ENCODE measurements at places on chromosomes 1 and 21.

DNA sequence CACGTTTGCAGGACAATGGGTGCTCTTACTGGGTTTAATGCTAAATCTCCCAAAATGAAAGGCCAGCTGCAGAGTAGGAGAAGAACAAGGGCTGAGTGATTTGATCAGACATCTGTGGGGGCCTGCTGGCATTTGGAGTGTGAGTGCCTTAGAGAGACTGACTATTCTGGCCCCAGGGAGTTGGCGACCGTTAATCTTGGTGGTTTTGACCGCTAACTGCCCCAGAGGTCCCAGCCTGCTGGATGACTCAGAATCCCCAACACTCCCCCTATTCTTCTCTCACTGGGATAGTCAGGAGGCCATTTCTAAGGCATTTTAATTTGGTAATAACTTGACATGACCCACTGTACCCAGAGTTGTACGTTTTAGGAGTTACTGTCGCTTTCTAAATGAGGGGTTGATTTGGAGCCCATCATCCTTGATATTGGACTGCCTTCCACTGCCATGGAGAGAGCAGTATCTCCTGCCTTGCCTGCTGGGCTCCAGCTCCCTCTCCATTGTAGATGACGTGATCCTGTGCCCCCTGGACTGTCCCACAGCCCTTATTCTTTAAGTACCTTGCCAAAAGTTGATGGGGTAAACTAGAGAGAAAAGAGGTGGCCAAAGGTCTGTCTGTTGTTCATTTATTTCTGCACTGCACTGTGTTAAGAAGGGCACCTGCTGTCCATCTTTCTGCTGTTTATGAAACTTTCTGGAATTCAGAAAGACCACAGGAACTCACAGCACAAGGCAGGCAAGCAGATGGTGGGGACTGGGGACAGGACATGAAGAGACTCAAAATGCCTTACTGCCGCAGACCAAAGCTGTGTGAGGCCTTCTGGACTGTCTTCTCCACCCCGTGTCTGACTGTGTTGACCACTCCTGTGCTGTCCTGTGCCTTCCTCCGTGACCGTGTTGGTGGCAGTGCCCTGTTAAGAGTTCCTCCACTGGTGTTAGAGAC, 98.2 kb upstream of the ARTN start:
- peak; percentile 85 for DNase-seq

DNA sequence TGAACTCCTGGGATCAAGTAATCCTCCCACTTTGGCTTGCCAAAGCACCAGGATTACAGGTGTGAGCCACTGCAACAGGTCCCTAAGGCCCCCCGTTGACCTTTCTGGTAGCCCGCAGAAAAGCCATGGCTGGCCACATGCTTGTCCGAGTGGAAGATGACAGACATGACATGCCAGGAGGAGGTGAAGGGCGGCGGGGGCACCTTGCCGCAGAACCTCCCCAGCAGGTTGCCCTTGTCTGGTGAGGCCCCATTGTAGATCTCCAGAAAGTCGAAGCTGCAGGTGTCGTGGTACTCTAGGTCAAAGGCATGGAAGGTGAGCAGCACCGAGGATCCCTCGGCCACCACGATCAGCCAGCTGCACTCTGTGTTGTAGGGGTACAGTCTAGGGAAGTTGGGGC, 8.4 kb downstream of the CDCP2 start:
- no peak for DNase-seq

DNA sequence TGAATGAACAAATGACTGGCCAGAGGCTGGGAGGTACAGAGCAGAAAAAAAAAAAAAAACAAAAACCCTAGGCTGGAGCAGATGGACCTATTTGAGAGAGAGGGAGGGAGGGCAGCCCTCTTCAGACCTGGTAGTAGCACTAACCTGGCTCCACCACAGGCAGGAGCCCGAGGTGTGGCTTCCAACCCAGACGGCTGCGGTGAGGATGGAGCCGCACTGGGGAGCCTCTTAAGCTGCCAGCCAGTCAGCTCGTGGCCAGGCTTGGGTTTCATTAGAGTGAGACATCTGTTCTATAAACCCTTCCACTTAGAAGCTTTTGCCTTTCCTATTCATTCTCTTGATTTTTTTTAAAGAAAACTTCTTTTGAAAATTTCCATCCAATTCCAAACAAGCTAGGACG, 16.8 kb downstream of the LGR6 start:
- DNase-seq = peak; percentile 18

GRCh38 chr1:59072583-59072947, 224.3 kb upstream of the FGGY start:
- DNase-seq = no peak

DNA sequence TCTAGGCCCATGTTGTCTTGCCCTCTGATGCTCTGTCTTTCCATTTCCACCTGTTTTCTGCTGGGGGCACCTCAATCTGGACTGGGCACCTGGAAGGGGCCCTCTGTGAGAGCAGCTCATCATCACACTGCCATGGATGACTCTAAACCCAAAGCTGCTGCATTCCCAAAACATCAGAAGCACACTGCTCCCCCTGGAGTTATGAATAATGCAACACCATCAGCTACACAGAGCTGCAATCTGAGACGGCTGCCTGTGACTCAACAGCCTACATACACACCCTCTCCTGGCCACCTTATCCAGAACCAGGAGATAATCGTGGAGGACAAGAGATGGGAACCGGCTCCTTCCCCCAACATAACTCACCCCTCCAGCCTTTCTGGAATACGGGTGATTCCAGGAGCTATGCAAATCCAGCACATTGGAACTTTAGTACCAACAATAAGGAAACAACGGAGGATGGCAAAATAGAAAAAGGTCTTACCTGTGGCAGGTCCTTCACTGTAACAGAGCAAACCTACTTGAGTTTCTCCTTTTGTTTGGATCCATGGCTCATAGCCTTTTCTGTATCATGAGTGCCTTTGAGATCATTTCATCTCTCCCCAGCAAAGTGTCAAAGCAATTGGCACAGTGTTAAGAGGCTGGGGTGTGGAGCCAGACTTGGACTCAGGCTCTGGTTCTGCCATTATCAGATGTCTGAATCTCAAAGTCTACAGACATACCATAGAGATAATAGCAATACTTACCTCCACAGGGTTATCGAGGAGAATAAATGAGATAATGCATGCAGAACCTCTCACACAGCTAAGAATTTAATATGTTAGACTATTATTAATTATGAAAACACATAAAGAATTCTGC, 29.3 kb downstream of the AK2 start:
- DNase-seq = peak; percentile 88

- DNase-seq = no peak
Measured at GRCh38 chr1:204697893-204698292, 12.4 kb upstream of the LRRN2 start.

- DNase-seq = no peak
Measured at GRCh38 chr1:16617114-16617631, 3.8 kb upstream of the NBPF1 start.

GRCh38 chr21:43769325-43769958, 6.7 kb downstream of the CSTB start:
- DNase-seq = no peak

DNA sequence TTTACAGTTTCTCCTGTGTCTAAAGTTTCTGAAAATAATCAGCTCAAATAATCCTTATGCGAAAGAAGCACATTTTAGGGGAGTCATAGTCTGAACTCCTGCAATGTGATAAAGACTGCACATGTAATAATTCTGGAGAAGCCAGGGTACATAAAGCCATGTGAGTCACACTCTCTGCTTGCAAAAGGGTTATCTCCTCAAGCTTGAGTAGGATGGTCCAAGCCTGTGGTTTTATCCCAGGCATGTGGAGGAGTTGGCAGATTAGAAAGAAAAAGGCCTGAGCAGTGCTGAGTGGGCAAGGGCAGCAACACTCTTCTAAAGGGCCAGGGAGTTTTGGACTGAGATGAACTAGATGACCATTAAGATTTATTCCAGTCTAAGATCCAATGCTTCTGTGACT, 220.4 kb downstream of the RHOU start:
- peak; percentile 45 for DNase-seq

GRCh38 chr1:162091681-162092524, 22.4 kb downstream of the NOS1AP start:
- no peak for DNase-seq

DNA sequence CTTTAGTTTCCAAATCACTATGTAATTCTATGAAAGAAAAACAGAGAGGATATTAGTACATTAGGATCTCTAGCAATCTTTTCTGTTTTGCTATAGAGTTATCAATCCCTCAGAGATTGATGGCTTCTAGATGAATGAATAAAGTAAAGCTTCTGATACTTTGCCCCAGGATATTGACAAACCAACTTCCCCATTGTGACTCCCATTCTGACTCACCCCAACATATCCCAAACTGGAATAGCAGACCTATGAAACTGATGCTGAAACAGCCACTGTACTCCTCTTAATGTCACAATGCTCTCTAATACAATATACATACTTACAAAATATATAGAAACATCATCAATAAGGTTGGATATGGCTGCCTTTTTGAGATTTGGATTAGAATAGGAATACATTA, 442.1 kb upstream of the NR5A2 start:
- DNase-seq = no peak

DNA sequence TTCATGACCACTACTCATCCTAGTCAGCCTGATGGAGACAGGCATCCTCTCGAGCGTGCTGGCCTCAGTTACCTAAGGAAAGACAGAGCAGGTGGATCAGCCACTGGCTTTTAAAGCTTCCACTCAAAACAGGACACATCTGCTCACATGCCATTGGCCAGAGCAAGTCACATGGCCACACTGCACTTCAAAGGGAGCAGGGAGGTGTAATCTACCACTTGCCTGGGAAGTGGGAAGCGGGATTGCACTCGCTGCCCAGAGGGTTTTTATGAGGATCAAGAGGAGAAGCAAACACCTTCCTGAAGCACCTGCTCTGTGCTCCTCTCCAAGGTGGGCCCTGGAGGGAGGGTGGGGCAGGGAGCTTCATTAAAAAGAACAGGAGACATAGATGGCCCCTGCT, 108.0 kb downstream of the TAS1R2 start:
- DNase-seq = no peak

GRCh38 chr1:109669246-109669948, 1.5 kb downstream of the GSTM2 start:
- no peak for DNase-seq

DNA sequence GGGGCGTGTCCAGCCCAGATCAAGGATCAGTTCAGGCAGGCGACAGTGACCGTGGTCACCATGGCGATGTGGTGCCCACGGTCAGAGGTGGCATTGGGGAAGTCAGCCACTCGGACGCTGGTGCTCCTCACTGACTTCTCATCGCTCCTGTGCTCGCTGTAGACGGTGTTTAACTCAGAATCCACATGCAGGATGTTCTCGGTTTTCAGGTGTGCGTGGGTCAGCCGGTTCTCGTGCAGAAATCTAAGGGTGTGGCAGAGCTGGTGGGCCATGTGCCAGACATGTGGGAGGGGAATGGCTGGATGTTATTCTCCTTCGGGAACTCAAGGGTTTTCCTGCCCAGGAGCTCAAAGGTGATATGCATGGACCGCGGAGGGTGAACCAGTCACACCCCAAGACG, 11.7 kb downstream of the OR2AJ1 start:
- DNase-seq = no peak

DNA sequence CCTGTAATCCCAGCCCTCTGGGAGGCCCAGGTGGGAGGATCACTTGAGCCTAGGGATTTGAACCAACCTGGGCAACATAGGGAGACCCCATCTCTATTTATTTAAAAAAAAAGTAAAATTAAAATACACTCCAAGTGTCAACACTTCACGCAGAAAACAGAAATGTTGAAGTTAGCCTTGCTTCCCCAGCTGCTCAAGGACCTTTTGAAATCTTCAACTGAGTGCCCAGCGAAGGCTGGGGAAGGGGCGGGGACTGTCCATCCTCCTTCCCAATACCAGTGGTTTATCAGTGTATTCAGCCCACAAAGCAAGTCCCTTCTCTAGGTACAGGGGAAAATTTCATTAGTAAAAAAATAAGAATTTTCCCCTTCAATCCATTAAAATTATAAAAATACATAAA, 2.2 kb upstream of the DNAJC28 start:
- no peak for DNase-seq

- no peak for DNase-seq
Measured at GRCh38 chr1:107430540-107431228, 289.8 kb downstream of the NTNG1 start.

GRCh38 chr1:53020588-53020987, 41.4 kb upstream of the PODN start:
- DNase-seq = no peak

GRCh38 chr1:67376381-67376780, 53.8 kb downstream of the SERBP1 start:
- no peak for DNase-seq

- no peak for DNase-seq
Measured at GRCh38 chr1:43994794-43995790, 3.7 kb downstream of the CCDC24 start.

- DNase-seq = no peak
Measured at GRCh38 chr1:115413621-115414020, 75.6 kb upstream of the NGF start.

- no peak for DNase-seq
Measured at GRCh38 chr21:46594276-46594675, 10.6 kb downstream of the S100B start.

DNA sequence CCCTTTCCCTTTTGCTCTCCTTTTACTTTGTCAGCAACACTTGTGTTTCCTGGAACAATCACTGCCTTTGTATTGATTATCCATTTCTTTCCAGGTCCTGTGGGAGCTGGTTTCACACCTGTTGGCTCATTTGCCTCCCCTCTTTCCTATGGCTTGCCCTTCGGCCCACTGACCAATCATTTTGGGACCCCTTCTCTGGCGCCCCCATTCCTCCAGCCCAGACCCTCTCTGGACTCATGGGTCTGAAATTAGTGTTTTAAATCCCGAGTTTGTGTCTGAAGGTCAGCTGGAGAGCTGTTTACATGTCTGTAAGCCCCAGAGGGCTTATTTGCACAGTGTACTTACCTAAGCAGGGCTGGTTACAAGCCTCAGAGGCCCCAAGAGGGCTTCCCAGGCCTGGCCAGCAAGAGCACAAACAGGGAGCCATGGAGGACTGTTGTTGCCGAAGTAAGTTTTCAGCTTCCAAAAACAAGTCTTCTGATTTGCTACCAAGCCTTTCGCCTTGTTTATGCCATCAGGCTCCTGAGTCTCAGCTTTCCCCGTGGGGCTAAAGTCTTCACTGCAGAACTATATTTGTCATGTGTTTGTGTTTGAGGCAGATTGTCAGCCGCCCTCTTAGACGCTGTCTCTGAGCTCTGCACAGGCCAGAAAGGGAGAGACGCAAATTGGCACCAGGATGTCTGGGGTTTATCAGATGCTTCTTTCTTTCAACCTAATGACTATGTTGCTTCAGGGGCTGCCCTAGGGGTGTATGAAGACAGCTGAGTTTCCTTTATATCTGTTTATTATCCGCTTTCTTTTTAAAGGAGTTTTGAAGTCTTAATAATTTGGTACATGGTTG, 93.0 kb downstream of the ATP1A1 start:
- no peak for DNase-seq

DNA sequence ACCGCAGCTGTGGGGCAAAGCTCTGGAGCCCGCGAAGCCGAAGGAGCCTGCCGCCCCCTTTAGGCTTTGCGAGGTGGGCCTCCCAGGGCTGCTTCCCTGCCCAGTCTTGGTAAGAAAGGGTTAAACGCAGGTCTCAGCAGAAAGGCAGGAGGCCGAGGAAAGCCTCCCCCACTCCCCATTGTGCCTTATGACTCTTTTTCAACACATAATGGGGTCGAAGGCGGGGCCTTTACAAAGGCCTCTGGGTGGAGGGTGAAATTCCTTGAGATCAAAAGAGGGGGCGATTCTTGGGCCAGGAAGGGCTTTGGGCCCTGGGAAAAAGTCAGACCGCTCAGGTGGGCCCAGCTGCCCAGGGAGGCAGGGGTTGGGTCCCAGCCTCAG, 880 bp downstream of the ALPL start:
- no peak for DNase-seq

GRCh38 chr1:60345049-60345448, 271.5 kb upstream of the C1orf87 start:
- no peak for DNase-seq

- DNase-seq = no peak
Measured at GRCh38 chr1:150575518-150576366, 3.7 kb downstream of the MCL1 start.

All from fibroblast of skin of abdomen (primary cell).